ENCODE measurements at places on chromosomes 12 and 14.
A peak's percentile ranks its signal among the peaks of the same experiment; 100 is the strongest.

- peak; percentile 21 for DNase-seq
Measured at GRCh38 chr14:20630340-20631022, 11.0 kb downstream of the OR6S1 start.

DNA sequence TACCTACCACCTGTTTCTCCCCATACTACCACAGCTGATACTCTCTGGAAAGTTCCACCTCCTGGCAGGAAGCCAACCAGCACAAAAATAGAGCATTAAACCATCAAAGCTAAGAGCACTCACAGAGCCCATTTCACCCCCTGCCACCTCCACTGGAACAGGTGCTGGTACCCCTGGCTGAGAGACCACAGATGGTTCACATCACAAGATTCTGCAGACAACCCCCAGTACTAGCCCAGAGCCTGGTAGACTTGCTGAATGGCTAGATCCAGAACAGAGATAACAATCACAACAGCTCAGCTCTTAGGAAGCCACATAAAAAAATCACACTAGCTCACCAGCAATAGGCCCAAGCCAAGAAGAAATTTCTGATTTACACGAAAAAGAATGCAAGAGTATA, 855.2 kb downstream of the FSCB start:
- DNase-seq = no peak

- DNase-seq = no peak
Measured at GRCh38 chr12:50248883-50249282, 34.4 kb downstream of the LIMA1 start.

DNA sequence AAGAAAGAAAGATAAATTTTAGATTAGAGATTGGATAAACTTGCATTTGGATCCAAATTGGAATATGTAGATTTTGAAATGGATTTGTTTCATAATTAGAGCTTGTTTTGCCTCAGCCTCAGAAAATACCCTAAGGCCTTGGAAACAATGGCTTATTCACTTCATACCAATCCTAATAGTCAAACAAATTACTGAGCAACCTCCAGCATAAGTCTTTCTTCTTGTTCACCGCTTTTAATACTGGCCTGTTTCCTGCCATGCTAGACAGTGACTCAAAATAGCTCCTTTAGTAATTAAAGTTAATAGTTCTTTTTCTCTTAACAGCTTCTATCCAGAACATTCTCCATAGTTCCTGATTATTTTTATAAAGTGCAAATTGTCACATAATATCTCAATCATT, 110.9 kb upstream of the DNM1L start:
- no peak for DNase-seq

DNA sequence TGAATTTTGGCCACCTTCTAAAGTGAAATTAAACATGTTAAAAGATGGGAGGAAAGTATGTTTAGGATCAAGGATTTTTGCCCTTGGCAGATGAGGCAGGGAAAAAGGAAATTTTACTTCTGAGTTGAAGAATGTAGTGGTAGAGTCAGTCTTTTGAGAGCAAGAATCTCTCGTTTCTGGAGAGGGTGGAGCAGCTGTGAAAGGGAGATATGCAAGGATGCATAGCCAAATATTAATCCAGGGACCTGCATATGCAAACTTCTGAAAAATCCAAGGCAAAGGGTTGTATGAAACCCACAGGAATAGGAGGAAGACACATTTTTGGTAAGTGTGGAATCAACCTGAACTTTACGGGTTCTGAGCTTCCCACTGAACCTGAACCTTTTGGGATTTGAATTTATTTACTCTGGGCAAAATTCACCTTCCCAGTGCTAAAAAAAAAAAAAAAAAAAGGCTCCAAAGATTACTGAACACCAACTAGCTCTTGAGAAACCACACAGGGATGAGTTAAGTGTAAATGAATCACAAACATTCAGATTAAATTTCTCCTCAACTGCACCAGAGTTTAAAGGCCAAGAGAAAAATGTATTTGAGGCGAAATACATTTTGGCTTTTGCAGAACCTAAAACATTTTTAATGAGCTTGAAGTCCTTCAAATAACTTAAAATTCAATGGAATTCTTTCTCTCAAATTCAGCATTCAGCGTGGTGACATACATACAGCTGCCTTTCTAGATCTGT, 187.1 kb upstream of the CDKN3 start:
- DNase-seq = no peak

- DNase-seq = no peak
Measured at GRCh38 chr12:105256921-105257320, 20.9 kb upstream of the APPL2 start.

GRCh38 chr12:48221645-48222044, 18.6 kb upstream of the OR10AD1 start:
- DNase-seq = no peak

DNA sequence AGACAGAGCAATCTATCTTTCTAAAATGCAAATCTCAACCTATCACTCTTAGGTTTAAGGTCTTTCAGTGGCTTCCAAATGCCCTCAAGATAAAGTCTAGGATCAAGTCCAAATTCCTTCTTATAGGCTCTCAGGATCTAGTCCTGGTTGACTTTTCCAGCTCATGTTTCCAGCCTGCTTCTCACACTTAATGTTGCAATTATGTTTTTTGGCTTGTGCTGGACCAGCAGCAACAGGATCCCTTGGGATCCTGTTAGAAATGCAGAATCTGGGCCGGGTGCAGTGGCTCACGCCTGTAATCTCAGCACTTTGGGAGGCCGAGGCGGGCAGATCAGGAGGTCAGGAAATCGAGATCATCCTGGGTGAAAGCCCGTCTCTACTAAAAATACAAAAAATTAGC, 10.6 kb downstream of the GPR33 start:
- no peak for DNase-seq

DNA sequence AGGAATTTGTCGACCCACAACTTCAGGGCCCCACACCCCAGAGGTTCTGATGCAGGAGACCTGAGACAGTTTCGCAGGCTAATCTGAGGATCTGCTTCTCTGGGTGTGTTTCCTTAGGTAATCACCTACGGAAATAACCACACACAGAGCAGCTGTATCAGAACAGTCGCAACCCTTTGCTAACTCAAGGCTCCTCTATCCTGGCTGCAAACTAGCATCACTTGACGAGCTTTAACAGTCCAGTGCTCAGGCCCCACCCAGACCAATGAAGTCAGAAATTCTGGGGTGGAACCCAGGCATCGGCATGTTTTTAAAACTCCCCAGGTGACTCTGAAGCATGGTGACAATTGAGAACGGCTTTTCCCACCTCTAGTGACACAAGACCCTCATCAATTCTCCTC, 20.7 kb downstream of the SLC7A7 start:
- no peak for DNase-seq

DNA sequence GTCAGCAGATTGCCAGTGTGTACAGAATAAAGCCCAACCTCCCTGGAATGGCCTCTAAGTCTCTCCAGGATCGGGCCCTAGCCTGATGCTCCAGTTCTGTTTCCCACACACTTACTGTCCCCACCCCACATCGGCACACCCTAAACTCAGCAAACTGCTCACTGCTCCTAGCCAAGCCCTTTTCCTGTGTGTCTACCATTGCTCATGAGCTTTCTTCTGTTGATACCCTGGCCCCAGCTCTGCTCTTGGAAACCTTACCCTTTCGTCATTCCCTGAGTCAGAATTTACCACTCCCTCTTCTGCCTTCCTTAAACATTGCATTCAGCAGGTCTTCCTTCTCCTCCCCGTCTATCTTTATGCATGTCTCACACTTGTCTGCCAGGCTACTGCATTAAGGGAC, 158.9 kb downstream of the TMX1 start:
- no peak for DNase-seq

DNA sequence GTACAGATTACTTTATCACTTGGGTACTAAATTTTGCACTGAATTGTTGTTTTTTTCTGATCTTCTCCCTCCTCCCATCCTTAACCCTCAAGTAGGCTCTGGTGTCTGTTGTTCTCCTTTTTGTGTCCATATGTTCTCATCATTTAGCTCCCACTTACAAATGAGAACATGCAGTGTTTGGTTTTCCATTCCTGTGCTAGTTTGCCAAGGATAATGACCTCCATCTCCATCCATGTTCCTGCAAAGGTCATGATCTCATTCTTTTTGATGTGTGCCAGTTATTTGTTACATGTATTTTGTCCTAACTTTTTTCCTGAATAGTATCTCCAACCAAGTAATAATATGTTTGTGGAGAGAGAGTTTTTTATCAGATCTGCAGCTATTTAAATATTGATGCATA, 44.2 kb downstream of the A2M start:
- no peak for DNase-seq

DNA sequence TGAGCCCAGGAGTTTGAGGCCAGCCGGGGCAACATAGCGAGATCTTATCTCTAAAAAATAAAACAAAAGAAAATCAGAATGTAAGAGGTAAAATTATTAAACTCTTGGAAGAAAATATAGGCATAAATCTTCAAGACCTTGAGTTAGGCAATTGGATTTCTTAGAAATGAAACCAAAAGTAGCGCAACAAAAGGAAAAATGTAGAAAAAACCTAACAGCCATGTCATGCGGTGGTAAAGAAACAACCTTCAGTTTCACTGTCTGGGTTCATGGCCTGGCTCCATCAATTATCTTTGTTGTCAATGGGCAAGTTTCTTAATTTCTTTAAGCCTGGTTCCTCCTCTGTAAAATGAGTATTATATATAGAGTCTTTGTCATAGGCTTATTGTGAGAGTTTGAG, 5.6 kb upstream of the GCH1 start:
- DNase-seq = no peak

- DNase-seq = no peak
Measured at GRCh38 chr14:81435391-81436295, 35.5 kb upstream of the STON2 start.

DNA sequence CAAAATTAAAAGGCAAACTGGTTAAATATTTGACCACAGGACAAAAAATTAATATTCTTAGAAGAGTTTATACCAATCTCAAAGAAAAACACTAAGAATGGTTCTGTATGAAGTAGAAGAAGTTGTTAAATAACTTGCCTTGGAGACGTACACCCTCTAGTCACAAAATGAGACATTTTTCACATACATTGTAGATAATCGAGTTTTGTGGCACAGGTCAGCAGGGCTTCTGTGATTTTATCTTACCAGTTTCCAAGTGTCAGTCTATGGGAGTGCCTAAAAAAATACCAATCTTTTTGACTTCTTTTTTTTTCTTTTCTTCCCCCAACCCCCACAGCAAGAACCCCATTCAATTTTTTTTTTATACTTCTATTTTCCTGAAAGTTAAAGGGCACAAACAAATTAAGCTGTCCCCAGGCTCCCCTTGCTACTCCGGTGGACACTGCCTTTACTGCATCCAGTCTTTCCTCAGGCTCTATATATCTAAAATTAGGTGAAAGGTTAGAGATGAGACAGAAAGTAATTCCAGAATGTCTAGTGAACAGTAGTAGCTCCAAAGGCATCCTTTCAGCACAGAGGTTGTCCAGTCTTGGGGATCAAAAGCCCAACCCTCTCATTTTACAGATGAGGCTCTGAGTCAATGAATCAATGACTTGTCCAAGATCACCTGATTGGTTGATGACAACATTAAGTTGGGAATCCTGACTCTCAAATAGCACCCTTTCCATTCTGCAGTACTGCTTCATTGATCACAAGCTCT, 6.2 kb downstream of the LIMA1 start:
- DNase-seq = no peak

- no peak for DNase-seq
Measured at GRCh38 chr14:34685819-34686428, 28.5 kb downstream of the CFL2 start.

DNA sequence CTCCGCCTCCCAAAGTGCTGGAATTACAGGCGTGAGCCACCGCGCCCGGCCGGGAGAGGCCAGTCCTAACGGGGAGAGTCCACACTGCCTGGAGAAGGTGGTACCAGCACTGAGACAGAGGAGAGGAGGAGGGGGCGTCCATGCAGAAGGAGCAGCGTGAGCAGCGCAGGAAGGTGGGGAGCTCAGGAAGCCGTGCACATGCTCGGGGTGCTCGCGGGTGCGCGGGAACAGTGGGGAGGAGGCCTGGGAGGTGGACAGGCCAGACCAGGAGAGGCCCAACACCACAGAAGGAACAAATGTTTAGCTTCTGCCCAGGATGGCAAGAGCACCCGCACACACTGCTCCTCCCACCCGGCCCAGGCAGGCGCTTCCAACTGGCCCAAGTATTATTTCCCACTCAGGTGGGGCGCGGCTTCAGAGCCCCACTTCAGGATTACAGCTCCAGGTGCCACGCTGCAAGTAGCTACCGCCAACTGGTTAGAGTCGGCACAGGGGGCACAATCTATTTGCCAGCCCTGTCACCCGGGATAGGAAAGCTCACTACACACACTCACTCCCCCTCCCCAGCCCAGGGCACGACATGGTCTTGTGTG, 80.8 kb upstream of the BCL11B start:
- no peak for DNase-seq
